Right ventricle myocardium inferior (tissue), 1 donor: ENCODE measurements at places on chromosomes 2 and 18. TPM values are rescaled to one million over a fixed set of nuclear protein-coding genes. Genes with fewer than 3 reads are reported as not detected.
A peak's percentile ranks its signal among the peaks of the same experiment; 100 is the strongest.

GRCh38 chr2:191041418-191042161 is 27.6 kb upstream of the STAT1 start:
- no peak for DNase-seq

- no peak for DNase-seq
Observed at GRCh38 chr2:45646289-45646688, 5.2 kb upstream of the PRKCE start.

- DNase-seq: peak; percentile 30
Observed at GRCh38 chr2:50606860-50607259, 425.1 kb downstream of the NRXN1 start.

The TUBA4B gene
- total RNA-seq: not detected
